Inflammatory macrophage treated with lipopolysaccharide for 4 hours (primary cell): ENCODE measurements at places on chromosomes 3 and 15.

- peak; percentile 82 for DNase-seq
Observed at GRCh38 chr15:30990446-30991254, 778 bp downstream of the MTMR10 start.

- no peak for DNase-seq
Observed at GRCh38 chr15:100061944-100062343, 279.8 kb downstream of the ADAMTS17 start.

GRCh38 chr3:109553591-109554371 lies 216.4 kb upstream of the DPPA4 start:
- DNase-seq = no peak

DNA sequence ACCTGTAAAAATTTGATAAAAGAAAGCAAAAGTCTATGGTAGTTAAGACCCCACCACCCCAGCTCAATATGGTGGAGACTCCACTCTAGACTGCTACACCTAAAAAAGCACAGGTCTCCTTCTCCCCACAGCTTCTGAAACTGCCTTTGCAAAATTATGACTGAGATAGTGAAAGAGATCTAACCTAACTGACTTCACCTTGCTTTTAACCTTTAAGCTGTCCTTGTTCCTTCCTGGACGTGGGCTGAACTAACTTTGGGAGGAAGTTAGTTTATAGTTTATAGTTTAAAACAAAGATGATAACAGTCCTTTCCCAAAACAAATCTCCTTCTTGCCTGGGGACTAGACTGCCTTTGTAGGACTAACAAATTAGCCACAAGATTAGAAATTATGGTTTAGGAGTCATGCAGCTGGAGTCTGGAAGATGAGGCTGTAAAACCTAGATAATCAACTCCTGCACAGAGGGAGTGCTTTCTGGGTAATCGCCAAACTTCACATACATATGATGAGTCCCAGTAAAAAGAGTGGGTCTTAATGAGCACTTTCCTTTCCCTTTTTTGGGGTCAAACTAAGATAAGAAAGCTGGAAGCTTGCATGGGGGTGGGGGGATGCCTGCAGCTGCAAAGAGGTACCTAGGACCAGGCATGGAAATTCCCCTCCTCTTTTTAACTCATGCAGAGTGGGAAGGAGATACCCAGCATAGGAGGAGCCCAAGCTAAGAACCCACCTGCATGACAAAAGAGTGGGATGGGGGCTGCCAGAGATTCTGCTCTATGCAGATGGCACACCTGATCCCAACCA lies 17.5 kb downstream of the CCR8 start:
- no peak for DNase-seq
